ENCODE measurements at places on chromosomes 6 and 20.
A peak's percentile ranks its signal among the peaks of the same experiment; 100 is the strongest.

DNA sequence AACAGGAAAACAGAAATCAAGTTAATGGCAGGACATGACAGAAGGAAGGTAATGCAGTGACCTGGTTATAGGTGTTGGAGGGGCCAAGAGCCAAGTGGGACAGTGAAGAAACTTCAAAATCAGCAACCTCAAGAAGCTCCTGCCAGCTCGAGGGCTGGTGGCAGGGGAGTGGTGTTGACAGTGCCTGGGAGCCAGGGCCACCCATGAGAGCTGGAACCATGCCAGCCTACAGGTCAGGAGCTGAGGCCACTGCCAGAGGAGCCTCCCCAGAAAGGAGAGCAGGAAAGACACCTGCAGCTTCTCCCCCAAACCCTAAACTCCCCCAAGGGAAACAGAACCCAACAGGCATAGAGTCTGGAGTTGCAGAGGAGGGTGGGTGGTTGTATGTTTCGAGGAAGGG is 262.1 kb downstream of the LRFN2 start:
- no peak for DNase-seq

DNA sequence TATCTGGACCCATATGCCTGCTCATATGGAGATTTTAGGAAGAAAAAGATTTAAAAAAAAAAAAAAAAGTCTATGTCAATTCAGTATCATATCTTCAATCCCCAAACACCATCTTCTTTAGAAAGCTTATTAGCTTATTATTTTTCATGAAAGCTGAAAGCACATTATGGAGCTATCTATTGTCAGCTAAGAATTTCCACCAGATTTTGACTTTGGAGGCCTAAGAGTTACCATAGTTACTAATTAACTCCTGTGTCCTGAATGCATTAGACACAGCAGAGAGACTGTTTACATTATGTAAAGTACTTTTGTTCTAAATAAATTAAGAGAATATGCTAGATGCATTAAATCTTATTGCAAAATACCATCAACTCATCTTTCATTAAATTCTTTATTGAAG is 255.5 kb upstream of the NRSN1 start:
- no peak for DNase-seq

DNA sequence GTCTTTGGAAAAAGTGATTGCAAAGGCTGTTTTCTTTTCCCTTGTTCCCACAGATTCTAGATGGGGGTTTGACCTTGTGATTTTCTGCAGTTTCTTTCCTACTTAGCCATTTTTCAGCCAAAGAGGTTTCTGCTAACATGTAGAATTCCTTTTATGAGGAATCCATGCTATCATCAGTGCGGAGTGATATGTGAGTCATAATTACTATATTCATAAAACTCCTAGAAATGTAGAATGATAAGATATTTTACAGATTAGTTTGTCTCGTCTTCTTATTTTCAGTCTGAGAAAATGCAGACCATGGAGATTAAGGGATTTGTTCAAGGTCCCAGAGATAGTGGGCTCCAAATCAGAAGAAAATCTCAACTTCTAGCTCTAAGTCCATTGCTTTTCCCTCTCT is 98.6 kb downstream of the KCNQ5 start:
- DNase-seq, result no peak

DNA sequence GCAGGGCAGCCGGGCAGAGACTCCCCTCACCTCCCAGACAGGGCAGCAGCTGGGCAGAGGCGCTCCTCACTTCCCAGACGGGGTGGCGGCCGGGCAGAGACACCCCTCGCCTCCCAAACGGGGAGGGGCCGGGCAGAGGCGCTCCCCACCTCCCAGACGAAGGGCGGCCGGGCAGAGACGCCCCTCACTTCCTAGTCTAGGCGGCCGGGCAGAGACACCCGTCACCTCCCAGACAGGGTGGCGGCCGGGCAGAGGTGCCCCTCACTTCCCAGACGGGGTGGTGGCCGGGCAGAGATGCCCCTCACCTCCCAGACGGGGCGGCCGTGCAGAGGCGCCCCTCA is 6.6 kb upstream of the PRIM2 start:
- DNase-seq, result no peak

DNA sequence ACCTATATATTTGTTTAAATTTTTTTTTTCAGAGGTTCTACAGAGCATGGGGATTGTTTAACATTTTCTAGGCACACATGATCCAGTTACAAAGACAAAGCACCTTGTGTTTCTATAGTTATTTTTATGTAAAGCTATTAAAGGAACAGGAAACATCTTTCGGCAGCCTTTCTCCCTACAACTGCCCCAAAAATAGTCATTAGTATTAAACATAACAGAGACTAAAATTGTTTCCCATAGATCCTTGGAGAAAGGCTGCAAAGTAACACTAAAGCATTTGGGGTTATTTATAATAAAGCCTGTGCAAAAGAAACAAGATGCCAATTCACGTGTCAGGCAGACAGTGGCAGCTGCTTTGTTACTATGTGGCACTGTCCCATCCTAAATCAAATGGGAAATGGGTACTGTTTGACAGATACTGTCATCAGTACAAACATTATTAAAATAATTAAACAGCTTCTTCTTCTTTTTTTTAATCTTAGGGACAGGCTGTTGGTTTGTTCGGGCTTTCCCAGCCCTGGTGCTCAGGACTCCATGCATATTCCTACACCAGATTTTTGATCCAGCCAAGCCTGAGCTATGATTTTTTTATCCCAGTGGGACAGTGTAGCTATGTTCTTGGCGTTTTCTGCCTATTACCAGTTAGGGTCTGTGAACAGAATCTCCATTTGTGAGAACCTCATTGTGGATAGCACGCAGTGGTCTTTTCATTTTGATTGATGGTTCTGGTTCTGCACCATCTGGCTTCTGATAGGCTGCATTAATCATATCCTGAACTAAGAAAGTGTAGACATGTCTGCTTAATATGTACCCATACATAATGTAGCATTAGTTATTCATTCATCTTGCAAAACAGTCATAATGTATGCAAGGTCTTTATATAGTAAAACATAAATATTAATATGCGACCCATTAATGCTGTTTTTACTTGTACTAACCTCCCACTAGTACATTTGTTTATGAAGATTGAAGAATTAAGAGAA is 460.4 kb upstream of the SOX4 start:
- DNase-seq, result no peak

- no peak for DNase-seq
Measured at GRCh38 chr6:79431537-79431933, 105.7 kb downstream of the LCA5 start.

GRCh38 chr6:63529498-63529897 is 42.8 kb upstream of the LOC128125822 start:
- DNase-seq, result peak; percentile 16

- DNase-seq, result no peak
Measured at GRCh38 chr6:4872841-4873240, 96.6 kb downstream of the CDYL start.

DNA sequence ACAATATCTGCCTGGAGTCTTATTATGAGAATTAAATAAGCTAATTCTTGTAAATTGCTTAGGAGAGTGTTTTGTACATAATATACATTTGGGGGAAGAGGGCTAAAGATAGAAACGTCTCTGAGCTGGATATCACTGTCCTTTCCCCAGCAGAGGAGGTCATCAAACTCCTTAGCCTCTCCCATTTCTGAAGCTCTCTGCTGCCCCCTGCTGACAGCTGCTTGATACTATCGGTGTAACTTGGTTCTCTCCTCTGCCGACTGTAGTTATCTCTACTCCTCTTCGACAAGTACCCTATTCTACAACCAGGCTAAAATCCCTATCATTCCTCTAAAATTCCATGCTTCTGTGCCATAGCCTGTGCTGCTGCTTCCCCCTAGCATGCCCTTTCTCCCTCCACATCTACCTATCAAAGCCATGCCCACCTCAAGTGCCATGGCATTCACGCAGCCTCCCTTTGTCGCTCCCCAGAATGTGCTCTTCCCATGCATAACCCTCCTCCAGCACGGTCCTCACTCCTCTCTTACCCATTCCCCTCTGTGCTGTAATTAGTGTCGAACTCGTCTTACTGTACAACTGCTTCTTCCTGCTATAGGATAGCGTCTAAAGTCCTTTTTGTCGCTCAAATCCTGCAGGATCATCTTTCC is 101.2 kb downstream of the EPM2A start:
- DNase-seq, result peak; percentile 56

GRCh38 chr6:73586416-73586974 is 65.7 kb upstream of the EEF1A1 start:
- no peak for DNase-seq

GRCh38 chr6:113089056-113089455 is 741.9 kb downstream of the RFPL4B start:
- DNase-seq, result no peak

DNA sequence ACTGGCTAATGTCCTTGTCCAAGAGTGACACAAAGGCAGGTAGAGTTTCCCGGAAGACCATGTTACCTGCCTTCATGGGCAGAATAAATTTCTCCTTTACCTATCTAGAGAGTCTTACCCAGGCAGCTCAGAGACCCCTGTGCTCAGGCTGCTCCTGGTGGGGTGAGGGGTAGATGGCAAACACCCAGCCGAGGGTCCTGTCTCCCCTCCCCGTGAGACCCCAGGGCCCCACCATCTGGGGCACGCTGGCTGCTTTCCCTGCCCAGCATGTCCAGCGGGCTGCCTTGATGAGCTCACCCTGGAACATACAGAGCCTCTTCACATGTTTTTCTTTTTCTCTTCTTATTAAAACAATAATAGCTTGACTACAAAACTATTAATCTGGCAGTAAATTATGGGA is 116.5 kb downstream of the EDN3 start:
- DNase-seq, result no peak

GRCh38 chr6:49205526-49205925 is 257.5 kb downstream of the MMUT start:
- DNase-seq, result no peak

DNA sequence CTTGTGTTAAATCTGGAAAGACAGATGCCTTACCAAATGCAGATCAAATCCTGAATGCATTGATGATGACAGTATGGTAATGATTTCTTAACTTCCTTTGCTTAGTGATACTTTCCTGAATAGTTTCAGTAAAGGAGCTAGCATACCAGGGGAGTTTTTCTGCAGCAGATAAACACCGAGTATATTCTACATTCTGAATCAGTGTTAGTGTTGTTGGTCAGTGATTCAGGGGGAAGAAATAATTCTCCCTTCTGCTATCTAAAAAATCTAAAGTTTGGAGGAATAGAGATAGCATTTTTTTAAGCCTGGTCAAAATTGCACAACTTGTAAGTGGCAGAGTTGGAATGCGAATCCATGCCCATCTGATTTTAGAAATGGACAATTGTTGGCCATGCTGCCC is 512.2 kb upstream of the MARCKS start:
- no peak for DNase-seq

DNA sequence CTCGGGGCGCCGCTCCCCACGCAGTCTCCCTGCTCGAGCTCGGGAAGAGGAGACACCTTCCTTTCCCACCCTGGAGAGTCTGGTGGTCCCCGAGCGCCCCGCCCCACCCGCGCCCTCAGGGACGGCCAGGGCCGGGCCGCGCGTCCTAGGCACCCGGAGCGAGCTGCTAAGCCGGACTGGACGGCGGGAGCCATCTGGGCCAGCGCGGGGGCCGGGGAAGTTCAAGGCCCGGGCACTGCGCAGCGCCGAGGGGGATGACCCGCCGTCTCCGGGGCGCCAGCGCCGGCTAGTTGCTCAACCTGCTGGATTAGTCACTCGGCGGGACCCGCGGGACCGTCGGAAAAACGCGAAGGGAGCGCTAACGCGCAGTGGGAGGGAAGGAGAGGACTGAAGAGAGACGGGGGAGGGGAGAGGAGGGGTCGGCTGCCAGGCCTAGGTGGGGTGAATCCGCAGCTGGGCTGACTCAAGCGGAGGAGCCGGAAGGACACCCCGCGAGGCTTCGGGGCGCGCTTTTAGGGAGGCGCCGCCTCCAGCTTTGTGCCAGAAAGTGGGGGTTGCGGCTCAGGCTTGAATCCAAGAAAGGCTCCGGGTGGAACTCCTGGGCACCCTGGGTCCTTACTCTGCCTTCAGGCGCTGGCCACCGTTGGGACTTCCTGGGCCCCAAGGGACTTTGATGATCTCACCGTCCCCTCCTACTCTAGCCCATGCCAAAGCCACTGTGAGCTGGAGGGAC is 75.7 kb upstream of the FOXP4 start:
- no peak for DNase-seq

- no peak for DNase-seq
Measured at GRCh38 chr20:20710443-20711315, 1.8 kb downstream of the RALGAPA2 start.

GRCh38 chr6:27672113-27672799 is 199.4 kb upstream of the ZNF184 start:
- peak; percentile 52 for DNase-seq

DNA sequence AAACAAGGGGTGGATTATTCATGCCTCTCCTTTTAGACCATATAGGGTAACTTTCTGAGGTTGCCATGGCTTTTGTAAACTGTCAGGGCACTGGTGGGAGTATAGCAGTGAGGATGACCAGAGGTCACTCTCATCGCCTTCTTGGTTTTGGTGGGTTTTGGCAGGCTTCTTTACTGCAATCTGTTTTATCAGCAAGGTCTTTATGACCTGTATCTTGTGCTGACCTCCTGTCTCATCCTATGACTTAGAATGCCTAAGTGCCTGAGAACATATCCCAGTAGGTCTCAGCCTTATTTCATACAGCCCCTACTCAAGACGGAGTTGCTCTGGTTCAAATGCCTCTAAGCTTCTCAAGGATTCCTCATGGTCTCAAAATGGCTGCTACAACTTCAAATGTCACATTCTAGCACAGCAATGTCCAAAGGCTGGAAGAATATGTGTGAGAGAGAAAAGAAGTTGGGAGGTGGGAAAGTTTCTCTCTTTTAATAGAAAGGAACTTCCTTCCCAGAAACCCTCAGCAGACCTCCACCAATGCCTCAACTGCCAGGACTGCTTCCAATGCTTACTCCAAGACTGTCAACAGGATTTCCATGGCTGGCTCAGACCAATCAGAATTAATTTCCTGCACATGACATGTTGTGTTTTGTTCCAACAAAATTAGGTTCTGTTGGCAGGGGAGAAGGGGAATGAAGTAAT is 46.6 kb upstream of the SLC9A8 start:
- no peak for DNase-seq

GRCh38 chr20:47400685-47401084 is 44.2 kb upstream of the ZMYND8 start:
- DNase-seq, result no peak

DNA sequence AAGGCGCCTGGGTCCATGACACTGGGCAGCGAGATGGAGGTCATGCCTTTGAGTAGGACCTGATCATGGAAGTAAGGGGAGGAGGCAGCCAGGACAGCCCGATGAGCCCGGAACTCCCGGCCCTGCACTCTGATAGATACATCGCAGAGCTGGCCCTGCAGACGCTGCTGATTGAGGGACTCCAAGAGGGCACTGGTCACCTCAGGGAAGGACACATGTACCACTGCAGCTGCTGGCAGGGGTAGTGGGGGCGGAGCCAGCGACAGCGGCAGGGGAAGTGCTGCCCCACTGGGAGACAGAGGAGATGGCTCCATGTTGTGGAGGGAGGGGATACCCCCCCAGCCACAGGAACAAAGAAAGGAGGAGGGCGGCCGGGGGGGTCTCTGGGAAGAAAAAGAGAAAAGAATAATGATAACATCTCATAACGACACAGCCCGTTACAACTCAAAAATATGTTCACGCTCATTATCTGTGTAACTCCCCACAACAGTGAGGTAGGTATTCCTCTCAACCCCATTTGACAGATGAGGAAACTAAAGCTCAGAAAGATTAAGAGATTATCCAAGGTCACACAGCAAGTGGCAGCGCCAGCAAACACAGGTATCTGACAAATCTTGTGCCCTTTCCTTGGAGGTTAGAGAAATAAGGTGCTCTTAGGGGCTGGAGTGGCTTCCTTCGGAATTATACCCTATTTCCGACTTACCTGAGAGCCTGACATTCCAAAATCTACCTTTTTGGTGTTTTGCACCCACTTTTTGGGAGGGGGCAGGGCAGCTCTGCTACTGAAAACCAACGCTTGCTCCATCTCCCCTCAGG is 733 bp downstream of the ZBTB22 start:
- DNase-seq, result no peak
